ENCODE measurements at places on chromosomes 16 and 17. TPM values are rescaled to one million over a fixed set of nuclear protein-coding genes. Genes with fewer than 3 reads are reported as not detected.

DNA sequence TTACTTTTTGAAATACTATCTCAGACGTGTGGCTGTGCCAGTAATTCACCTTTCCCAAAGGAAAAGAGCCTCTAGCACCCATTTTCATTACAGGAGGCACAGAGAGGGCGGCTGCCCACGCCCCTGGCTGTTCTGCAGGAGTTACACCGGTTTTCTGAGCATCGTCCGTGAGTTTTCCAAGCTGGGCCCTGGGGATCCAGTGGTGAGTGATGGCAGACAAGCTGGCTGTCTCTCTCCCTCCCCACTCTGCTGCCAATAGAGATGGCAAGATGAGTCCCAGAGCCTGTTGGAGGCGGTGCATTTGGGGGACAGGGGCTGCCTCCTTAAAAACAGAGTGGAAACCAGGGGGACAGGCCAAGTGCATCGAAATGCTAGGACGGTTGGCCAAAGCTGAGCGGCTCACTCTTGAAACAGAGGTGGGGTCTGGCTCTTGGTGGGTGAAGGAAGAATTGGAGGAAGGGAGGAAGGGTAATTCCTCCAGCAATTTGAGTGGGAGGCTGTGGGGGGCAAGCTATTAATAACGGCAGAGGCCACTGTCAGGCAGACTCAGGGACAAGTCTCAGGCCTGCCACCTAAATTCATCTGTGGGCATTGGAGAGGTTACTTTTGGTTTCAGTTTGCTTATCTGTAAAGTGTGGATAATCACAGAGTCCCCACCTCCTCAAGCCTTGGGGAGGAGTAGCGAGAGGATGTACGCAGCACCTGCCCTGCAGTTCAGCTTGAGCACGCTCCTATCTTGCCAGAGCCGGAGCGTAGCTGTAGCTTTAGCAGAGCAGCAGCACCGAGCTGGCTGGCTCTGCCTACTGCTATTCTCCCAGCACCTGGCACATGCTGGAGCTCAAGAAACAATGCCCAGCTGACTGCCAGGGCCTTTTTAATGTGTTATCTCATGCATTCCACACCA lies 7.5 kb upstream of the NOS2 start:
- DNase-seq = no peak

DNA sequence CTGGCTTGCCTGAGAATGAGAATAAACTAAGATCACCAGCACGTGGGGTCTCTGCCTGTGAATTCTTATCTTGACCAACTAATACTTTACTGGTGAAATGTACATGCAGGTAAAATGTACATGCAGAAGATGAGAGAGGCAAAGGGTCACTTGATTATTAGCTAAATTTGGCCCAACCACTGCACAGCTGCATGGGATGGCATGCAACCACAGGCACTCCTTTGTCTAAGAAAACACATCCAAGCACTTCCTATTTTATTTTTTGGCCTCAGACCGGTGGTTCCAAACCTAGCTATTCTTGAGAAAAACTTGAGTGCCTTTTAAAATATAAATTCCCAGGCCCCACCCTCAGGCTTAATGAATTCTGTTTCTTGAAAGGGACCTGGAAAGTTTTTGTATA lies 77.9 kb downstream of the SYCE1L start:
- DNase-seq = no peak

MYH13 gene
- polyA plus RNA-seq = 0.52 TPM

GRCh38 chr17:34024806-34025551 lies 230.1 kb upstream of the CCL2 start:
- DNase-seq = no peak

DNA sequence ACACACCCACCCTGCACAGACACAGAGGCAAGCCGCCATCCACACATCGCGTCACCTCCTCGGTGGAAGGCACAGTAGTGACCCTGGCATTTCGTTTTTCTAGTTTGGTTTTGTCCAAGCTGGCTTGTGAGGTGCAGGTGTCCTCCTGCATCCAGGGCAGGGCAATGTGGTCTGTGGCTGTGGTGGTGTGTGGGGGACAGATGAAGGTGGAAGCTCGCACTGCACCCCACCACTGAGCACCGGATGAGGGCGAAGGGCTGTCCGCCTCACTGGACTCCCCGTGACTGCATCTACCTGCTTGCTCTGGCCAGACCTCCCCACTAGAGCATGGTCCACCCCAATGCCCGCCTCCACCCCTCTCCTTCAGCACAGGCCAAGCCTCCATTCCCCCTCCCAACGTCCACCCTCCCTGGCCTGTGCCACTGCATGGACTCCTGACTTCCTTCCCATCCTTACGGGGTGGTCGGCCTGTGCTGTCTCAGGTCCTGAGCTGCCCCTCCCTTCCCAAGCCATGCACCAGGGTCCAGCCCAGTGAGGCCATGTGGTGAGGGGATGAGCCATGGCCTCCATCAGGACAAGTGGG lies 78.8 kb upstream of the CBX4 start:
- DNase-seq = no peak

GRCh38 chr16:26197707-26198106 lies 505.9 kb downstream of the HS3ST4 start:
- DNase-seq = no peak

- no peak for DNase-seq
These were observed 79.4 kb upstream of the KSR1 start for GRCh38 chr17:27376637-27377547.

C17orf107 gene
- polyA plus RNA-seq = 1.5 TPM

DNA sequence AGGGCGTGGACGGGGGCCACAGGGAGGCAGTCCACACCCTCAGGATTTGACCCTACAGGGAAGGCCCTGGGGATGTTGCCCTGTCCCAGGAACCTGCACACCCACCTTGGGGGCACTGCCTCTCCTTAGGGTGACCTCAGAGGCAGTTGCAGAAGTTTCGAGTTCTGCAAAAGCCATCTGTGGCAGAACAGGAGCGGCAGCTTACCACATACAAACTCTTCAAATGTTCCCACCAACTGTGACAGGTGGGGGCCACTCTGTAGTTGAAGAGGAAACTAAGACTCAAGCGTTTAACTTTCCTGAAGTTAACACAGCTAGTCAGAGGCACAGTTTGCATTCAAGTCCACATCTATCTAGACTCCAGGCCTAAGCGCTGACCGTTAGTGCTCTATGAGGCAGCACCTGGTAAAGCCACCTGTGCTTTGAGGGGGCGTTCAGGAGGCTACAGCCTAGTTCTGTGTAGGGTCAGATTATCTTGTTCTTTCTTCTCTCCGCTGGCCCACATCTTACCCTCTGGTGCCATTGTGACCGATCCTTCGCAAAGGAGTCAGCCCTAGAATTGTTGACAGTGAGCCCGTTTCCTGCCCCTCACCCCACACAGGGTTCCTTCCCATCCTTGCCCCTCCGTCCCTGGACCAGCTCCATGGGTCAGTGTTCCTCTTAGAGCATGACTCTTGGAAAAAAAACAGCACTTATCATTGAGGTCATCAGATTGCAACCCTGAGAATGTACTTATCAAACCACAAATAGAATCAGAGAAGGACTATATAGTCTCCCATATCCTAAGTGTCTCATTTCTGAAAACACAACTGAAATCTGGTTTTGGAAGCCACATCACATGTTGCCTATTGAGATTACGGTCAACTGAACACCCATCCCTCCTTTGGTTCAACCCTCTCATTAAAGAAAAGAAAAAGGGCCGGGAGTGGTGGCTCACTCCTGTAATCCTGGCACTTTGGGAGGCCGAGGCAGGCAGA lies 45.4 kb downstream of the CDH1 start:
- no peak for DNase-seq

- DNase-seq = no peak
These were observed 2.3 kb downstream of the C16orf54 start for GRCh38 chr16:29743475-29743826.

- no peak for DNase-seq
These were observed 77.7 kb downstream of the GAS7 start for GRCh38 chr17:10120749-10121148.

- DNase-seq = no peak
These were observed 24.2 kb downstream of the SGSH start for GRCh38 chr17:80195671-80196529.

TNK1 gene
- 0.66 TPM for polyA plus RNA-seq

DNA sequence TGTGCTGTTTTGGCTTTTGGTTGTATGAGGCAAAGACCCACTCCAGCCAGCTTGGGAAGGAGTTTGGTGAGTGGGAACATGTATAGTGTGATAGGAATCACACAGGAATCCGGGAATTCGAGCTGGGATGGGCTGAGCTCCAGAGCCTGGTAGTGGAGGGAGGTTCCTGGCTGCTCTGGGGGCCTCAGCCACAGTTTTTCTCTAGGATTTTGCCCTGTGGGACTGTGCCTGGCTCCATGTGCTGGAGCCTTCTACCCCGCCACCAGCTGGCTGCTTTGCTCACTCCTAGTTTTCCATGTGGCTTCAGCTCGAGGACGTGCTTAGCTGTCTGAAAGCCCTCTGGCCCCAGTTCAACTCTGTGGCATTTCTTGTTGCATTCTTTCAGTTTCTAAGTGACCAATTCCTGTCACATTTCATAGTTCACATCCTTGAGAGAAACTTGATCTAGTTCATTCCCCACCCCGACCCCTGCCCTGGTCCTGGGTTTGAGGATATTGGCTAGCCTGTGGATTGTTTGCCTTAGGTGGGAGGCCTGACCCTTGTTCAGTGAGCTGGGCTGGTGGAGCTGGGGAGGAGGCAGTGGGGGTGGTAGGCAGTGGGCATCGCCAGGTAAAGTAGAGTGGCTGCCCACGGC lies 5.0 kb downstream of the SEC14L1 start:
- DNase-seq = peak; percentile 62

LGALS9 gene
- 19.3 TPM for polyA plus RNA-seq

DNA sequence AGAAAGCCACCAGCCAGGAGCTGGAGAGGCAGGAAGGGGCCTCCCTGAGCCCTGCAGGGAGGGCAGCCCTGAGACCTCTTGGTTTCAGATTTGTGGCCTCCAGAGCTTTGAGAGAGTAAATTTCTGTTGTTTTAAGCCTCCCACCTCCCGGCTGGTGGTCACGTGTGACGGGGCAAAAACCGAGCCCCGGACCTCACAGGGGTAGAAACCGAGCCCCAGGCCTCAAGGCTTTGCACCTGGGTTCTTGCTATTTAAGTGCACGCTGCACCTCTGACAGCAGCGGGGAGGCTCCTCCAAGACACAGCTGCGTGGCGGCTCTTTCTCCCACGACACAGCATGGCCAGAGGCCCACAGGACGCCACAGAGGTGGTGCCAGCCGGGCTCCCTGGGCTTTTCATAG lies 17.4 kb upstream of the ZC3H18 start:
- no peak for DNase-seq

SMPD3 gene
- polyA plus RNA-seq = 0.68 TPM

ESRP2 gene
- 0.88 TPM for polyA plus RNA-seq

GRCh38 chr17:8599351-8600011 lies 31.0 kb downstream of the MYH10 start:
- no peak for DNase-seq

DNA sequence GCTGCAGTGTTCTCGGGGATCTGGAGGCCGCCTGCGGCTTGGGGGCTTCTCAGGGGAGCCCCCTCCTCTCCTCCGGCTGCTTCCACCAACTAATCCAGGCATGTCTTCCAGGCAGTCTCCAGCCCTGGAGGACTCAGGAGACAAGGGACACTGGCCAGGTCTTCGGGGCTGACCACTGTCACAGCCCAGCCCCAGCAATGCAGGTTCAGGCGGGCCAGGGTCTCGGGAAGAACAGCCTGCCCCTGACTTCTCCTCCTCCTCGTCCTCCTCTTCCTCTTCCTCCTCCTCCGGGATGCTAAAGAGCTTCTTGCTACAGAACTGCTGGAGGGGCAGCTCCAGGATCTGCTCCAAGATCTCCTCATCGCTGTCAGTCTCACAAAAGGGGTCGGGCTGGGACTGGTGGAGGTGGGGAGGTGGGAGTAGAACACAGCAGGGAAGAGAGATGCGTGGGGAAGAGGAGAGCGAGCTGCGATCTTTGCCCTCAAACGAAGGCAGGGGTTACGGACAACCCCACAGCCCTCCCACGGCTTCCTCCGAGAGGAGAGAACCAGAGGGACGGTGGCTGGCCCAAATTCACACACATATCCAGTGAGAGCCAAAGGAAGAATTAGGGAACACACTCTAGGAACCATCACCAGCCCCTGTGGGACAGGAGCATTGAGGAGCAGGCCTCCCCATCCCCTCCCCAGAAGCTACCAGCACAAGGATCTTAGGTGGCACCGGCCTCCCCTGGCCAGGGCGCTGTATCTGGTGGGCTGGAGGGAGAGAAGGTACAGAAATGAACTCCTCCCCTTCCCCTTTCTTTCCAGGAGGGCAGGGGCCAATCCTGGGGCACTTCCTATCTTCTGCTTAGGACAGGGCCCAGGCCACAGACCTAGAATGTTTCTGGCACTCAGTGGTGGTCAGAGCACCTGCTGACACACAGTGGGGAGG lies 19.3 kb downstream of the TSPOAP1 start:
- no peak for DNase-seq

DNA sequence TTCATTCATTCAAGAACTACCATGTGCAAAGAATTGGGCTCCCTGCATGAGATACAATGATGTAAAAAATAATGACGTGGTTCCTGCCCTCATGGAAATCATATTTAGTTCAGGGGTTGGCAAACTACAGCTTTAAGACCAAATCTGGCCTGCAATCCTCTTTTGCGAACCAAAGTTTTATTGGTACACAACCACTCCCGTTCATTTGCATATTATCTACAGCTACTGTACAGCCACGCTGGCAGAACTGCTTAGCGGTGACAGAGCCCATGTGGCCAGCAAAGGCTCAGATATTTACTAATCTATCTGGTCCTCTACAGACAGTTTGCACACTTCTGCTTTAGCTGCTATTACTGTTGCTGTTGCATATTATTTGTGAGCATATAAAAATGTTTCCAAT lies 167.7 kb downstream of the XYLT1 start:
- DNase-seq = no peak

OR1G1 gene
- not detected for polyA plus RNA-seq

GRCh38 chr16:1068451-1068850 lies 4.1 kb upstream of the SSTR5 start:
- DNase-seq = no peak

DNA sequence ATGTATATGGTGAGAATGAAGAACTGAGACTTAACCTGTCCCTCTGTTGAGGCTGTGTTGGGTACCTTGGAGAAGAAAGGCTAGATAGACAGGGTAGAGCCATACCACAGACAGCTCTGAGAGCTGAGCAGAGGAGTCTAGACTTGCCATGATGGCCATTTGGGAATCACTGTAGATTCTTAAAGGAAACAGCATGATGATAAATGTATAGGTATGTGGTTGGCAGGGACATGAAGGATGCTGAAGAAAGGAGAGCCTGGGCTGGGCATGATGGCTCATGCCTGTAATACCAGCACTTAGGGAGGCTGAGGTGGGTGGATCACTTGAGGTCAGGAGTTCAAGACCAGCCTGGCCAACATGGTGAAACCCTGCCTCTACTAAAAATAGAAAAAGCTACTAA lies 114.4 kb upstream of the HAS3 start:
- no peak for DNase-seq

FGF11 gene
- polyA plus RNA-seq = 2.6 TPM

CLDN7 gene
- polyA plus RNA-seq = 1.6 TPM

TEX14 gene
- polyA plus RNA-seq = 4.7 TPM

VAC14 gene
- 28.3 TPM for polyA plus RNA-seq

OR4D1 gene
- 0.05 TPM for polyA plus RNA-seq
